Upper lobe of left lung (tissue), 6 donors: ENCODE measurements at places on chromosomes 16 and 17.

DNA sequence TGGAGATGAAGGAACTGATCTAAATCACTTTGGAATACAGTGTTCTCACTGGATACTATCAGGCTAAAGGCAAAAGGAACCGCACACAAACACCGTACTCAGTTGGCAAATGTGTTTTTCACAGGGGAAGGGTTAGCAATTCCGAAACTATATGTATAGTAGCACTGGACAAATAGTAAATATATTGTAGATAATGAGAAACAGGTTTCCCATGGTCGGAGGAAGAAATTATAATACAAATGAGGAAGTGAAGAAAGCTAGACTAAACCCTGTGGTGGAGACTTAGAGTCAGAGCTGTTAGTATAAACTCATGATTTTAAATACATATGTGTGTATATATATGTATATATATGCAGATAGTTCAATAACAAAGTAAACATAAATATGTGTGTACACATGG lies 414.1 kb upstream of the SALL1 start:
- H3K4me1 ChIP-seq = no peaks in the 10 kb centered on the region
- no peak overlapping the region for H3K4me3 ChIP-seq
- H3K27ac ChIP-seq = no peak overlapping the region
- no peak for DNase-seq
- no peaks in the 10 kb centered on the region for H3K36me3 ChIP-seq
- no peaks in the 10 kb centered on the region for H3K27me3 ChIP-seq

DNA sequence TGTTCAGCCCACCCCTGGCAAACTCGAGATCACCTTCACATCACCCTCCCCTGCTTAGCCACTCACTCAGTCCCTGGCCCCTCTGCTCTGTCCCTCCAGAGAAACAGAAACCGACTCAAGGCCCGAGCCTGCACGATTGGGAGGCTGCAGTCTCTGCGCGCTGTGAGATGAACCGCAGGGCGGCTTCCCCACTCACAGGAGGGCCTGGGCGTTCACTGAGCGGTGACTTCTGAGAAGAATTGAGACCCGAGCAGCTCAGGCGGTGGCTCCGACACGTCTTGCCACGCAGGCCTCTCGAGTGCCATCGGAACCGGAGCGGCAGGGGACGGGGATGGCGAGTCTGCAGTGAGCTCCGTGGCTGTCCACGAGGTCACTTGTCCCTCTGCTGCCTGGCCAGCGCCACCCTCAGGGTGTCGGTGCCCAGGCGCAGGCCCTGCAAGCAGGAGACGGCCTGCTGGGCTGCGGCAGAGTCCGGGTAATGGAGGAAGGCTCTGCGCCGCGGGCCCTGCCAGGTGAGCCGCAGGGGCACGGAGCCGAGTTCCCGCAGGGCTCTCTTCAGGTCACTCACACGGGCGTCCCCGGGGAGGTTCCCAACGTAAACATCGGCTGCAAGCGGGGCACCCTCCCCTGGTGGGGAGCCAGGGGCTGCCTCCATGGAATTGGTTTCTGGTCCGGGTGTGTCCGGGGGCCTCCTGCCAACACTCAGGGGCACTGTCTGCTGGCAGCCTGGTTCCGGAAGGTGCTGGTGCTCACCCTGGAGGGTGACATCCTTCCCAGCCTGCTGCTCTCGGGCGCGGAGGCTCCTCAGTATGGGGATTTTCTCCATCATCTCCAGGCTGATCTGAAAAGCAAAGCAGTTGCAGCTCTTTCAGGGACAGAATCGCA lies 21.6 kb downstream of the FOXF1 start:
- peaks cover 51% of the 10 kb centered on the region for H3K36me3 ChIP-seq
- DNase-seq = peak; percentile 80
- no peak overlapping the region for H3K27ac ChIP-seq
- H3K4me1 ChIP-seq = no peaks in the 10 kb centered on the region

GRCh38 chr16:81885976-81886586 lies 107.0 kb downstream of the PLCG2 start:
- no peak overlapping the region for H3K27ac ChIP-seq
- no peaks in the 10 kb centered on the region for H3K4me1 ChIP-seq
- H3K4me3 ChIP-seq = no peak overlapping the region
- no peak for DNase-seq

- peaks cover 6% of the 10 kb centered on the region for H3K4me1 ChIP-seq
- no peak overlapping the region for H3K27ac ChIP-seq
- no peak overlapping the region for H3K4me3 ChIP-seq
Observed at GRCh38 chr16:69888005-69888590, 63.0 kb upstream of the CLEC18A start.

- peak overlapping the region; percentile 35 for H3K27ac ChIP-seq
- peak; percentile 70 for DNase-seq
- no peaks in the 10 kb centered on the region for H3K36me3 ChIP-seq
- no peaks in the 10 kb centered on the region for H3K4me1 ChIP-seq
Observed at GRCh38 chr16:28309811-28310311, 17.5 kb downstream of the SBK1 start.

DNA sequence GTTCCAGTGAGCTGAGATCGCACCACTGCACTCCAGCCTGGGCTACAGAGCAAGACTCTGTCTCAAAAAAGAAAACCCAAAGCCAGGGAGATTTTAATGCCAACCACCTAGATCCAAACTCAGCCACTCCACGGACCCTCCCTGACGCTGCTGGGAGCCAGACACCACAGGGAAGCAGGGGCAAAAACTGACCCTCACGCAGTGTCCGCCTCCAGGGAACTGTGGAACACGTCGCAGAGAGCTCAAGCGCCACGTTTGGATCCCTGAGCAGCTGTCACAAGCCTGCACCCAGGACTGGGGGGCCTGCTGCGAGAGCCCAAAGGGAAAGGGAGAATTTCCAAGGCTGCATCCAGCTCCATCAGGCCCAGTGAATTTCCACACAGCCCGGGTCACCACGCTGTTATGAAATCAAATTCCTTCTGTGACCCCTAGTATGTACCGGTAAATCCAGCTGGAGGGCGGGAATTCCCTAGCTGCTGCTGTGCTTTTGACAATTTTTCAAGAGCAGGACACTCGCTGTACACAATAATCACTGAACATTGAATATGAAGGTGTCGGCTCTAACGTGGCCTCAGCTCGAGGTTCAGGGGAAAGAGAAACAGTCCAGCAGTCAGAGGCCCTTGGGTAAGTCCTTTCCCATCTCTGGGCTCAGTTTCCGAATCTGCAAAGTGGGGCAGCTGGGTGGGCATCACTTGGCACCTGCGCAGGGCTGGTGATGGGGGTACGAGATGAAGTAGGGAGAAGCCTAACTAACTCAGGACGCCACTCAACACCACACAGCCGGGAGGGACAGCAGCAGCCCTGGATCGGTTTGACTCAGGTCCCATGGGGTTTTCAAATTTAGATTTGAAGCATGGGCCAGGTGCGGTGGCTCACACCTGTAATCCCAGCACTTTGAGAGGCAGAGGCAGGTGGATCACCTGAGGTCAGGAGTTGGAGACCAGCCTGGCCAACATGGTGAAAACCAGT lies 8.6 kb downstream of the CARHSP1 start:
- H3K27ac ChIP-seq = peak overlapping the region; percentile 70
- H3K27me3 ChIP-seq = no peaks in the 10 kb centered on the region
- peaks cover 83% of the 10 kb centered on the region for H3K4me1 ChIP-seq
- peaks cover 32% of the 10 kb centered on the region for H3K36me3 ChIP-seq
- no peak for DNase-seq
- no peak overlapping the region for H3K4me3 ChIP-seq

- DNase-seq = no peak
- peaks cover 3% of the 10 kb centered on the region for H3K4me1 ChIP-seq
- no peak overlapping the region for H3K4me3 ChIP-seq
- H3K27ac ChIP-seq = no peak overlapping the region
- no peaks in the 10 kb centered on the region for H3K36me3 ChIP-seq
Observed at GRCh38 chr16:30626236-30626635, 16.0 kb upstream of the ZNF689 start.

GRCh38 chr17:47956791-47957590 lies 692 bp downstream of the PRR15L start:
- no peak for DNase-seq
- no peaks in the 10 kb centered on the region for H3K36me3 ChIP-seq
- peak overlapping the region; percentile 89 for H3K27ac ChIP-seq
- H3K4me1 ChIP-seq = peaks cover 16% of the 10 kb centered on the region

- H3K4me1 ChIP-seq = peaks cover 23% of the 10 kb centered on the region
- no peaks in the 10 kb centered on the region for H3K27me3 ChIP-seq
- no peaks in the 10 kb centered on the region for H3K36me3 ChIP-seq
- no peak overlapping the region for H3K4me3 ChIP-seq
Observed at GRCh38 chr16:69039333-69039941, 66.0 kb upstream of the HAS3 start.

DNA sequence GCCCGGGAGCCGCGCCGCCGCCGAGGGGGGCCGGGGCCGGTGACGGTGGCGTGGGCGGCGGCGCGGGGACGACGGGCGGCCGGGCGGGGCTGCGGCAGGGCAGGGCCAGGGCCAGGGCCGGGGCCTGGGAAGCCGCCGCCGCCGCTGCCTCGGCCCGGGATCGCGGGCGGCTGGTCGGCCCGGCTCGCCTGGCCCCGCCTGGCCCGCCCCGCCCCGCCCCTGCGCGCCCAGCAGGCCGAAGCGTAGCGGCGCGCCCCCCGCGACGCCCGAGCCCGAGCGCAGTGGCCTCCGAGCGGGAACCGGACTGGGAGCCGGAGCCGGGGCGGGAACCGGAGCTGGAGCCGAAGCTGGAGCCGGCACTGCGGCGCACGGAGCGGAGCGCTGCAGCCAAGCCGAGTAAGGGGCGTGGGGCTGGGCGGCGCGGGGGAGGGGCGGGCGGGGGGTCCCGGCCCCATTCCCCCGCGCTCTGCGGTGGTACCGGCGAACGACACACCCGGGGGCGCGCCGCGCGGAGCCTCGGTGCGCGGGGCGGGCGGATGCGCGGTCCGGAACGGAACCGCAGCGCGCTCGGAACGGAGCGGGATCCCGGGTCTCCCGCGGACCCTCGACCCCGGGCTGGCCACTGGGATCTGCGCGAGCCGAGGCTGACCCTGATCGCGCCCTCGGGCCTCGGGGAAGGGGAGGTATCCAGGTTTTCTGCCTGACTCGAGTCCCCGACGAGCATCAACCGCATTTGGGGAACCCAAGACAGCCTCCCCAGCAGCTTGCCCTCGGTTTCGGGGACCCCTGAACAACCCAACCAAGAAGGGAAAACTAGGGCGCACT lies at the start of gene BEAN1:
TSS of gene BEAN1 (plus strand) at position 260 of the 825 bp plus-strand sequence. CDS start 10,382 bp downstream, outside the sequence.
- H3K27me3 ChIP-seq = peaks cover 11% of the 10 kb centered on the region
- no peaks in the 10 kb centered on the region for H3K36me3 ChIP-seq
- DNase-seq = peak; percentile 89
- peaks cover 21% of the 10 kb centered on the region for H3K4me1 ChIP-seq
